ENCODE measurements at places on chromosomes 7 and 10.

- no peak for DNase-seq
Observed at GRCh38 chr7:11193131-11193867, 219.6 kb downstream of the PHF14 start.

DNA sequence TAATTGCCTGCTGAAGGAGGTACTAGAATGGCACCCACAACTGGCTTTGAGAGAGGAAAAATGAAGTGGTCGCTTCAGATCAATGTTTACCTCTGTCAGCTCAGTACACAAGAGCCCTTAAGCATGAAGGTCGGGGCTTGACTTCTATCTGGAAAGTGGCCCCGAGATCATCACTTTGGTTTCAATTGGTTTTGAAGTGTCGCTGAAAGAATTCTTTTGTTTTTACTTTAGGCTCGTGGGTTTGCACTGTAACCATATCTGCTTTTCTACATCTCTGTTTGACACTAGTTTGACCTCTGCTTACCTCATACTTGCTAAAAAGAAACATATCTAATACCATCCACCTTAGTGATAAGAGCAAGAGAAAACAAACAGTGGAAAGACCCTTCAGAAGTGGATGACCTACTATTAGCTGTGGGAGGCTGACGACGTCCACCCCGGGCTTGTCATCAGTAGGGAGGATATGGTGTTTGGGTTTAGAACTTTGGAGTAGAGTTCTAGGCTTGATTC, 361.8 kb downstream of the GATA3 start:
- no peak for DNase-seq

DNA sequence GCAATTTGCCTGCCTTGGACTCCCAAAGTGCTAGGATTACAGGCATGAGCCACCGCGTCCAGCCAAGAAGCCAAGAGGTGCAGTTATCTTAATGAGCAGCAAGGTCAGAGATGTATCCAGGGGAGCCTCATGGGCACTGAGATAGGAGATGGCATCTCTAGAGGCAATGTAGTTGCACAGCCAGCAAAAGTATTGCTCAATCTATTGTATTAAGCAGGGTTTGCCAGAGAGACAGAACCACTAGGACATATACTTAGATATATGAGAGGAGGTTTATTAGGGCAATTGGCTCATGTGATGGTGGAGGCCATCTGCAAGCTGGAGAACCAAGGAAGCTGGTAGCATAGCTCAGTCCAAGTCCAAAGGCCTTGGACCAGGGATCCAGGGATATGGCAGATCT, 16.3 kb upstream of the VPS26A start:
- DNase-seq, result no peak

DNA sequence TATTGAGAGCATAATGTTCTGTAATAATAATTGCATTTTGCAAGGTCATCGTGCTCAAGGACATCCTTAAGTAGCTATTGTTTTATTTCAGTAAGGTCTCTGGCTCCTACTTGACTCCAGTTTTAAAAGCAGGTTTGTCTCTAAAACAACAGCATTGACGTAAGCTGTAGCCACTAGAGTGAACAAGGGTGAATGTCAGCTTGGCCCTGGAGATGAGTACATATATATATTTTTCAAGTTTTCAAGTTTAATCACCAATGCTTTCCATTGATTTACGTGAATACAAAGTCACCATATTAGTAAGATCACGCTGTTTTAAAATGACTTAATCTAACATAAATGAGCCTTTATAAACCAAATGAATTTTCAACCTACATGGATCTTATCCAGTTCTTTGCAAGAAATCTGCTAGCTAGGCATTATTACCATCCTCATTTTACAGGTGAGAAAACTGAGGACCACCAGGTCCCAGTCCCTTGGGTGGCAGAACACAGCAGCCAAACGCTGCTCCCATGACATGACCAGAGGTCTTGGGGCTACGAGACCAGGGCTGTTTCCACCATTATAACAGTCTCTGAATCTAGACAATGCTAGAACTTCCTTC, 57.2 kb upstream of the ELMO1 start:
- DNase-seq, result no peak

GRCh38 chr10:29114141-29114540, 174.7 kb upstream of the LYZL1 start:
- DNase-seq, result no peak

DNA sequence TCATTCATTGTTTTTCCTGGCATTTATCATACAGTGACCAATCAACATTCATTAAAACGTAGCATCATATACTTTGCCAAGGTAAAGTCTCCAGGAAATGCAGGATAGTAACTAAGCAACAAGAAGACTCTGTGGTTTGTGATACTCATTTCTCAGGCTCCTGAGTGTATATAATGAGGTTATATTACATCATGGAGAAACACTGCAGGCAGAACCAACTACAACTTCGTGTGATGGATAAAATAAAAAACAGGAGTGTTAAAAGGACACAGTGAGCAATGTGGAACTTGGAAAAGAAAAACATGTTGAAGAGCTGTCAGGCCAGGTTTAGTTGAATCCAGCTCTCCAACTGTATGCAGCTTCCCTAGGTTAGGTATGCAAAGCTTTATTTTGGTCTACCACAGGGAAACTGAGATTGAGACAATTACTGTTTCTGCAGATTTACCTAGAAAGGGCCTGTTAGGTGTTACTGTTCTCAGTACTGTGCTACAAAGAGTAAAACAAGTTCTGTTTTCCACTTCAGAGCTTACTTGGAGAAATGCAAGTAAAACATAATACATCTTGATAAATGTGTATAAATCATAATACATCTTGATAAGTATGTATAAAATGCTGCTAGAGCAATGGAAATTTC, 7.8 kb upstream of the CCNY start:
- no peak for DNase-seq

GRCh38 chr10:28928484-28928883, 251.2 kb downstream of the BAMBI start:
- DNase-seq, result no peak

DNA sequence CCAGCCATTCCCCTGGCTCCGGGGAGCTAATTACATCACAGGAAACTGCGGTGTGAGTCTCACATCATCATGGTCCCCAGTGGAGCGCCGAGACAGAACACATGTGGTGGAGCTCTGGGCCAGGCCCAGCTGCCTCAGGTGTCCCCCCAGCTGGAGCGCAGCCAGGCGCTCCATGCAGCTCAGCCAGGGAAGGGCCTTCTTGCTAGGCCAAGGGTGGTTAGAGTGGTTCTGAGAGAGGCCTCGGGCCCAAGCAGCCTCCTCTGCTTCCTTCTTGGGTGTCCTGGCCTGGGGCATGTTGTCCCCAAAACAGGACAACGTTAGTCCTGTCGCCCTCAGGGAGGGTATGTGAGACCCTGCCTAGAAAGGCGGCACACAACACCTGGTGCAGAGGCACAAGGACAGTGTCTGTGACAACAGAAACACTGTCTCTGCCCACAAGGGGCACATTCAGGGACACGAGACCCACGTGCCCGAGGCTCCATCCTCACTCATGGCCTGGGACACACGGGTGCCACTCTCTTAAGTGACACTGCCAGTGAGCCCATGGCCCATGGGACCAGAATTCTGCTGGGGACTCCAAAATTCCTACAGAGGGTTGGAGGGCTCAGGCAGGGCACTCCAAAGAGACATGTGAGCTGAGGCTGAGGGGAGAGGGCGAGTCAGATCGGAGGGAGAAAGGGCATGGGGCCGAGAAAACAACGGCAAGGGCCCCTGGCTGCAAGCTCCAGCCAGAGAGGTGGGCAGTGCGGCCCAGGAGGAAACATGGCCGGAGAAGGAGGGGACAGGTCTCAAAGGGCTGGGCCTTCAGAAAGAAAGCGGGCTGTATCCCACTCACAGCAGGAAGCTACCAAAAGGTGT, 37.0 kb upstream of the RET start:
- no peak for DNase-seq

- no peak for DNase-seq
Observed at GRCh38 chr10:33106767-33107166, 148.7 kb upstream of the ITGB1 start.

- no peak for DNase-seq
Observed at GRCh38 chr10:4770801-4771553, 55.0 kb upstream of the AKR1E2 start.

GRCh38 chr10:47311932-47312662, 10.2 kb upstream of the GDF2 start:
- DNase-seq, result no peak

GRCh38 chr7:114940220-114940619, 18.3 kb downstream of the MDFIC start:
- DNase-seq, result no peak

DNA sequence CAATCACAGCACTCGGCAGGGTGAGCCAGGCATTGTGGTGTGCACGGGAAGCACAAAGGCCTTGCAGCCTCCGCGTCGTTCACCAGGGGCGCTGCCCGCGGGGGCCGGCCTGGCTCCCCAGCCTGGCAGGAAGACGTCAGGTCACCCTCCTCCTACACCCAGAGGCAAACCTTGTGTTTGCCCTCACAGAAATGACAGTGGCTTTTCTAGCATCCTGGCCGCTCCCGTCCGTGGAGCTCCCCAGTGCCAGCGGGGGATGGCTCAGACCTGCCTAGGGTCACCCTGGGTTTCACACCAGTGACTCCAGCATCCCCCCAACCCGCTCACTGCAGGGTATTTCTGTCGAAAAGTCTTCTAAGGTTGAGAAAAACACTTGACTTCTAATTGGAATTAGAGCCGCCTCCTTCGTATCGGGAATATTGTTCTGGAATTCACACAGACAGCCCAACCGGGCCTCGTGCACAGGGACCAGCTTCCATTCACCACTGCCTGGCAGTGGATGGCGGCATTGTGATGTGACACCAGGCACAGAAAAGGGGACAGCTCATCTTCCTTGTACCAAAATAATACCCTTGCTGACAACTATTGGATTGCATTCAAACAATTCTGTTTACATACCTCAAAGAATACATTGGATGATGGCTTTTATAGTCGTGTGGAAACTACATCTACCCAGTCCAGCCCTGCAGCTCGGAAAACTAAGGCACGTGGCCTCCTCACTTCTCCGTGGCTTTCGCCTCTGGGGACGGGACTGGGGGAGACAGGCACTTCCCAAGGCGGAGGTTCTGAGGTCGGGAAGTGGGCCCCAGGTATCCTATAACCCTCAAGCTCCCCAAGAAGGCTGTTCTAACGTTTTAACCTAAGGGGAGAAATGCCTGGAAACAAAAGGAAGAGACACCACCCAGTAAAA, 109.0 kb downstream of the EBF3 start:
- no peak for DNase-seq

DNA sequence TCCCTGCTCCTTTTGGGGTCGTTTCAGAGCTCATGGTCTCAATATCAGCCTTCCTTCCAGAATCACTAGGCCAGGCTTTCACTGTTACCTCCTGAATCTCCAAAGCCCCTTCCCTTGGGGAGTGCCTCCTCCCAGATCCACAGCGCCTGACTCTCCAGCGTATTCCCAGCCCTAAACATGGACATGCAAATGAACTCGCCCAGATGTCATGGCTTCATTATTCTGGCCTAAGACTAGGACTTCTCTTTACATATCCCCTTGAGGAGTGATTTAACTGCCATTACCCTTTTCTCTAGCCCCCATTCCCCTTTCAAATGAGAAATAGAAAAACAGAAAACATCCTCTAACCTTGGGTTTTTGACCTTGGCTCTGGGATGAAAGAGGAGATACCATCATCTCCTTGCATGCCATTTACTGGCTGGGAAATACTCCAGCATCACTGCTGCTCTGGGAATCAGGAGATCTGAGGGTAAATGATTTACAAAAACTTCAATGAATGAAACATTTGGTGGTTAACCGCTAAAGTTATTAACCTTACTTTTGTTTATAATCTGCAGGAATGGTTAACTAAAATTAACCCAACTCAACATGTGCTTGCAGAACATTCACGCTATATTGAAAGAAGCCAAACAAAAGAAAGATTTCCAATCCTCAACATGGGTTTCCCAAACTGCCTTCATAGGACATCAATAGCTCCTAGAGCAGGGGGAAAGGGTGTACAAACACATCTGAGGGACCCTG, 37.0 kb downstream of the FAM171A1 start:
- DNase-seq, result no peak

DNA sequence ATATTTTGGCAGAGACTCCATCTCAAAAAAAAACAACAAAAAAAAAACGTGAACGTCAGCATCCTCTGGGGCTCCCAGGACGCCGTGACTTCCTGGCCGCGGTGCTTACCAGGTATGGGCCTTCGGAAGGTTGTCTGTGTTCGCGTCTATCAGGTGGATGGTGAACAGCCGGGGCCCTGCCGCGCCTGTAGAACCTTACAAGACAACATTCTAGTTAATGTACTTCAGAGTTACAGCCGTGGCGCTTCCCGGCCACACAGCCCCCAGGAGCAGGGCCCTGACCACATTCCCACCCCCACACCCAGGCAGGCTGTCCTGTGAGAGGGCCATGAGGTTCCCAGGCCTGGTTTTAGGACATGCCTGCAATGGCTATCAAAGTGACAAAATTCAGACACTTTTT, 111.0 kb downstream of the SMURF1 start:
- no peak for DNase-seq

DNA sequence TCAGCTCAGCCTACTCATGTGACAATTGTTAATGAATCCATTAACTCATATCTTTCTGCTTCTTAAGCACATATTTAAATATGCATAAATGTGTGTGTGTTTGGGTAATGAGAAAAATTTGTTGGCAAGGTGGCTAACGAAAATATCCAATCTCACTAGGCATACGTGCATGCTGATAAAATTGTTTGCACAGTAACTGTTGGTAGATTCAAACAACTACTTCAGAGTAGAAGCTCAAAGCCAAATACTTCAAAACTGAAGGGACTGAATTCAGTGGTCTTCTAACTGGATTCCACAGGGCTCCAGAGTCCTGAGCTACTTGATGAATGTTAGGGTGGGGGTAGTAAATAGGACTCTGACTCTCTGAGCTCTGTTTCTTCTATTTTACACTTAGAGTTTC, 757.0 kb downstream of the GRM8 start:
- no peak for DNase-seq

GRCh38 chr7:120867932-120868331, 10.0 kb upstream of the TSPAN12 start:
- no peak for DNase-seq

DNA sequence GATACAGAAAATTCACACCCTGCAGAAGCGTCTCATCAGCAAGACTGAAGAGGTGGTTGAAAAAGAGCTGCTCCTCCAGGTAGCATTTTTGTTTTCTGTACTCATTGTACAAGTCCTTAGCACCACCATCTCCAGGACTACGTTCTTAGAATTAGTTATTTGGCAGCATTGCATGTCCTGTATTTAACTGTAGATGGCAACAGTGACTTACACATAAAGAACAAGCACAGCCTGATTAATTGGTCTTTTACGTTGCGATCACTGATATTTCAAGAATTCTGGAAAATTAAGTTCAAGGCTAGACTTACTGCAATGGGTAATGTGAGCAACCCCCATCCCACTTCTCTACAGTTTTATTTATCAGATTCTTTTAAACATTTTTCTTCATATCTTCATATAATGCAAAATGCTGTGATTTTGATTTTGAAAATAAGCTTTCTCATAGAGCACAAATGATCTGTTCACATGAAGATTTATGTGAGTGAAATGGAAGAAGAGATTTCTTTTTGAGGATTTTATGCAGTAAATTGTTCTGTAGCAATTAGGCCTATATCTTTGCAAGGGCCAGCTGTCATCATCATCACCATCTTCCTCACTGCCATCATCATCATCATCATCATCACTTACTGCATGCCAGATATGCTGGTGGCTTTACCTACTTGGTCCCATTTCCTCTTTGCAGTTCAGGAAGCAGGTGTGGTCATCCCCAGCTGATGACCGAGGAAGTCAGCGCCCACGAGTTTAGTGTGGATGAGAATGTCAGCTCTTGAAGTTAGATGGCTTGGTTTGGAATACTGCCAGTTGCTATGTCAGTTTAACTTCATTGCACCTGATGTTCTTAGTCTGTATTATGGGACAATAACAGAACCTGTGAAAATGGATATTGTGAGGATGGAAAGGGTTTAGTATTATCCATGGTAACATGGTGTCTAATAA, 53.4 kb downstream of the CFAP58 start:
- DNase-seq, result no peak

Data from cerebellar nuclear complex (tissue), 1 donor.